ENCODE measurements at places on chromosomes 1 and 21. TPM values are rescaled to one million over a fixed set of nuclear protein-coding genes. Genes with fewer than 3 reads are reported as not detected.

KCNE1 gene
- total RNA-seq: 5.3 TPM

CA6 gene
- total RNA-seq: not detected

KRTAP7-1 gene
- total RNA-seq: not detected

OR2W3 gene
- not detected for total RNA-seq

NCF2 gene
- 5.8 TPM for total RNA-seq
